Activated gamma-delta T cell treated with Interleukin-2 at 50 U/mL for 16 hours (primary cell): ENCODE measurements at places on chromosomes 3 and 15.
A peak's percentile ranks its signal among the peaks of the same experiment; 100 is the strongest.

- no peak for DNase-seq
Measured at GRCh38 chr3:127209840-127210653, 17.1 kb downstream of the PRR23E start.

DNA sequence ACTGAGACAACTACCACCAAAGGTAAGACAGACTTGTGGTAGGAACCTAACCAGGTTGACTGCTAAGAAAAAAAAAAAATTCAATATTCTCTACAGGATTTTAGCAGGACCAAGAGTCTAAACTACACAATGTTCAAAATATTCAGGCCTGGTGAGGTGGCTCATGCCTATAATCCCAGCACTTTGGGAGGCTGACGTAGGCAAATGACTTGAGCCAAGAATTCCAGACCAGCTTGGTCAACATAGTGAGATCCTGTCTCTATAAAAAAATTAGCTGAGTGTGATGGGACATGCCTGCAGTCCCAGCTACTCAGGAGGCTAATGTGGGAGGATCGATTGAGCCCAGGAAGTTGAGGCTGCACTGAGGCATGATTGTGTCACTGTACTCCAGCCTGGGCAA is 341.6 kb upstream of the WNT5A start:
- no peak for DNase-seq

DNA sequence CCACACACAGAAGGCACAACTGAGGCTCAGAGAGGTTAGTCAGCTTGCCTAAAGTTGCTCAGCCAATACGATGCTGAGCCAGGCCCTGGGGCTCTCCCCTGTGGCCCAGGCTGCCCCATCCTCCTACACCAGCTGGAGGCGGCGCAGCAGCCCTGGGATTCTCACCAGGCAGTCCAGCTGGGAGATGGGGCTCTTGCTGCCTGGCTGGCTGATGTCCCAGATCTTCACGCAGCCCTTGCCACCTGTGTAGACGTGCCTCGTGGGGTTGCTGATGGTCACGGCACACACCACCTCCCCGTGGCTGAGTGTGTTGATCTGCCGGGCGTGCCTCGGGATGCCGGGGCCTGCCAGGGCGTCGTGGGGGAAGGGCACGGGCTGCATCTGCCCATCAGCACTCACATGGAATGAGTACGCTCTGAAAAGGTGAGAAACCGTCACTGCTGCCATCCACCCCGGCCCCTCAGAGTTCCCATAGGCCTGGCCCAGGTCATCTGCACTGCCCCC is 42.8 kb downstream of the TLE3 start:
- DNase-seq, result no peak

GRCh38 chr3:143165211-143165610 is 45.6 kb downstream of the CHST2 start:
- DNase-seq, result no peak

GRCh38 chr3:105365391-105366325 is 1.1 kb upstream of the ALCAM start:
- no peak for DNase-seq

GRCh38 chr15:84648539-84648938 is 5.5 kb downstream of the WDR73 start:
- DNase-seq, result no peak

GRCh38 chr15:40042791-40043320 is 3.9 kb upstream of the SRP14 start:
- DNase-seq, result no peak

- no peak for DNase-seq
Measured at GRCh38 chr3:171402281-171402680, 57.9 kb downstream of the TNIK start.

DNA sequence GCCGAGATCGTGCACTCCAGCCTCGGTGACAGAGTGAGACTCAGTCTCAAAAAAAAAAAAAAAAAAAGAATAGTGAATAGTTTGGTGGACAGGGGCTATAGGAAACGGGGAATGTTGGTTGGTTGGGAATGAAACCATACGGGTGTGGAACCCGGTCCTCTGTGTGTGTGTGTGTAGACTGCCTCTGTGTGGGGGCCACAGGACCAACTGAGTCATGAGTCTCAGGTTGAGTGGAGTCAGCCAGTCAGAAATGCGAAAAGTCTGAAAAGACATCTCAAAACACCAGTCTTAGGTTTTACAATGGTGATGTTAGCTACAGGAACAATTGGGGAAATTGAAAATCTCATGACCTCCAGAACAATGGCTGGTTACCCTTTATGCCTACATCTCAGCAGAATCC is 44.5 kb downstream of the ZDHHC19 start:
- DNase-seq, result no peak

- DNase-seq, result no peak
Measured at GRCh38 chr3:59107856-59108815, 58.3 kb upstream of the CFAP20DC start.

GRCh38 chr3:99413504-99413903 is 224.9 kb upstream of the COL8A1 start:
- DNase-seq, result no peak

DNA sequence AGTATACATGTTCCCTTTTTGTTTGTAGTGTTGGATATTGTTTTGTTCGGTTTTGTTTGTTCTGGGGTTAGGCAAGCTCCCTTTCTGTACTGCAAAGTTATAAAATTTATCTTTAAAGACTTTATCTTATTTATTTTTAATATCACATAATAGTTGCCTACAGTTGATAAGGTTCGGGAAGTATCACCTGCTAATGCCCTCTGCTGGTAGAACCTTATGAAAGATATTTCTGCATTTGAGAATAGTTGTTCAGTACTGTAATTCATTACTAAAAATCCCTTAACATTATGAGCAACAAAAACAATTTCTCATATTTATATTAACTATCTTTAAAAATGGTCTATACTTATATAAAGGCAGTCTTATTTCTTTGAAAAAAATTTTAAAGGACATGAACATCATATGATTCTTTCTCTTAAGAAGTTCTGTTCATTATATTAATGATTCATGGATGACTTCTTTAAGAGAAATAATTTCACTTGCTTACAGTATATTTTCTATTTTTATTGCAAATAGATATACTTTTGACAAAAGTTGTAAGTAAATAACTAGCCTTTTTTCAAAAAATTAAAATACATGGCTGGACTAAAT is 1126.8 kb downstream of the SI start:
- DNase-seq, result no peak

DNA sequence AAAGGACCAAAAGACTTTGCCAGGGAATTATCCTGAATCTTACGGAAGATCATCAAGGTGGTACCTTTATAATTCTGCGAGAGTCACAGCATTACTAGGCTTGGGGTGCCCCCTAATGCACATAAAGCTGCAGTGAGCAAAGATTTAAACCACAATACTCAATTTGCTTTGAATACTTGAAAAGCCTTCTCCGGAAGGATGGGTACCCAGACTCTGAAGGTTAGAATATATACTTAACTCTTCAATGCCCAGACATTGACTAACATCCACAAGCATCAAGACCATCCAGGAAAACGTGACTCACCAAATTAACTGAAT is 117.8 kb upstream of the KCNH8 start:
- DNase-seq, result no peak

GRCh38 chr3:79517766-79518413 is 249.9 kb downstream of the ROBO1 start:
- DNase-seq, result no peak

DNA sequence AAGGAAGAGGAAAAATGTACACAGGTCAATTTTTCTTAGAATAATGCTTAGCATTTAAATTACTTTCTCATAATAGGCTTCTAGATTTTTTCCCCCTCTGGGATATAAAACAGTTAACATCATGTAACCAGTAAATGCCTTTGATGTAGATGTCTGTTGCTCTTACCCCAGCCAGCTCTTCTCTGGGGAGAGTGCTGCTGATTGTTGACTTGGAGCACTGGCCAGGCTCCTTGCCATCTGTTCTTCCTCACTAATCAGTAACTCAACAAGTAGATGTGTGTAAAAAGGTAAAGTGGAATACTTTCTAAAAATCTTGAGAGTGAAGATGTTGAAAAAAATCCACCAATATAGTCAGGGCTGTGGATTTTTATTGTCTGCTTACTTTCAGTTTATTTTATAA is 42.2 kb downstream of the RIOX2 start:
- no peak for DNase-seq

GRCh38 chr3:11810276-11810675 is 36.4 kb downstream of the TAMM41 start:
- DNase-seq, result no peak

DNA sequence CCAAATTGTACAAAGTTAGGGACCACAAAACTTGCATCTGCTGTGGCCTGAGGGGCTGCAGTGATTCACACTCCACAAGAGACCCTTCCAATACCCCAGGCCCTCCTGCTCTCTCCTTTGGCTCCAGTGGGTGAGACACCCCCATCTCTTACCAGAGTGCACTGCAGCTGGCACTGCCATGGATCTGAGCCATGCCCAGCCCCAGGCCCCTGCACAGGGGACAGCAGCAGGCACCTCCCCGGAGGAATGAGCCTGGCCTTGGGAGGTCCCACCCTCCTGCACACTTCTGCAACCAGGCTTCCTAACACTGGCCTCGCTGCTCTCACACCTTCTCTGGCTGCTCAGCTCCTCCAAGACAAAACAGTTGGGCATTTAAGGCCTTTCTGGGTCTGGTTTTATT is 16.3 kb upstream of the TSPAN3 start:
- no peak for DNase-seq

DNA sequence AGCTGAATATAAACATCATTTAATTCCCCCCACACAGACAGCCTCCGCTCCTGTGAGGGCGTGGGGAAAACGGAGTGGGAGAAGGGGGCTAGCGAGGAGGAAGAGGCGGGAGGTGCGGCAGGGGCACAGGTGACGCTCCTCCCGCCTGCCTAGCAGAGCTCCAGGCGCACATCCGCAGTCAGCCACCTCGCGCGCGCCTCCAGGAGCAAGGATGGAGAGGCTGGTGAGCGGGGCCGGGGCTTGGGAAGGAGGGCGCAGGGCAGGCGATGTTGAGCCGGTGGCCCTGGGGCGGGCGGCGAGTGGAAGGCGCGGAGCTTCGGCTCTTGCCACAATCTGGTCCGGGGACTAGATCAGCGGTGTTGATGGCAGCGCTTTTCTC is at the start of gene CD200:
TSS of gene CD200 (plus strand) at position 155 of the 379 bp plus-strand sequence. CDS start at position 212, 57 bp downstream.
- DNase-seq, result peak; percentile 22
